ENCODE measurements at places on chromosomes 4 and X. TPM values are rescaled to one million over a fixed set of nuclear protein-coding genes. Genes with fewer than 3 reads are reported as not detected.
A peak's percentile ranks its signal among the peaks of the same experiment; 100 is the strongest.

GRCh38 chr4:187965726-187966125 lies 29.8 kb upstream of the ZFP42 start:
- no peak overlapping the region for H3K4me3 ChIP-seq
- DNase-seq, result no peak
- H3K27ac ChIP-seq, result no peak overlapping the region
- H3K4me1 ChIP-seq, result no peaks in the 10 kb centered on the region

Gene WDR44
- 11.5 TPM for total RNA-seq

Gene EMCN
- 60.3 TPM for total RNA-seq

DNA sequence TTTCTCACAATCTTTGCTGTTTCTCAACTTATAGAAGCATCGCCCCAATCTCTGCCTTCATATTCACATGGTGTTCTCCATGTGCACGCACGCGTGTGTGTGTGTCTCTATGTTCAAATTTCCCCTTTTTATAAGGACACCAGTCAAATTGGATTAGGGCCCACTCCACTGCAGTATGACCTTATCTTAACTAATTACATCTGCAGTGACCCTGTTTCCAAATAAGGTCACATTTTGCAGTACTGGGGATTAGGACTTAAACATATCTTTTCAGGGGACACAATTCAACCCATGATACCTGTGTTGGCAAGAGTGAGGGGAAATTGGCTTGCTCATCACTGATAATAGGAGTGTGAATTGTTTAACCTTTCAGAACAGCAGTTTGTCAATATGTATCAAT lies 66.5 kb upstream of the MAGEA10 start:
- H3K27me3 ChIP-seq, result no peaks in the 10 kb centered on the region
- no peak overlapping the region for H3K4me3 ChIP-seq
- no peak for DNase-seq

DNA sequence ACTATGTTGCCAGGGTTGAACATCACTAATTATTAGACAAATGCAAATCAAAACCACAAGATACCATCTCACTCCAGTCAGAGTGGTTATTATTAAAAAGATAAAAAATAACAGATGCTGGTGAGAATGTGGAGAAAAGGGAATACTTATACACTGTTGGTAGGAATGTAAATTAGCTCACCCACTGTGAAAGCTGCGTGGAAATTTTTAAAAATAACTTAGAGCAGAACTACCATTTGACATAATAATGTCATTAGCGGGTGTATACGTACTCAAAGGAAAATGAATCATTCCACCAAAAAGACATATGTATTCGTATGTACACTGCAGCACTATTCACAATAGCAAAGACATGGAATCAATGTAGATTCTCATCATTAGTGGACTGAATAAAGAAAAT lies 48.6 kb upstream of the UGT2A1 start:
- H3K4me1 ChIP-seq, result no peaks in the 10 kb centered on the region
- H3K27me3 ChIP-seq, result no peaks in the 10 kb centered on the region
- no peak for DNase-seq
- no peak overlapping the region for H3K27ac ChIP-seq

GRCh38 chr4:19117022-19117421 lies 1095.5 kb upstream of the LCORL start:
- DNase-seq, result no peak
- H3K36me3 ChIP-seq, result no peaks in the 10 kb centered on the region
- no peak overlapping the region for H3K4me3 ChIP-seq
- H3K27ac ChIP-seq, result no peak overlapping the region

GRCh38 chr4:19913650-19914049 lies 338.1 kb upstream of the SLIT2 start:
- no peaks in the 10 kb centered on the region for H3K4me1 ChIP-seq
- H3K4me3 ChIP-seq, result no peak overlapping the region
- no peaks in the 10 kb centered on the region for H3K27me3 ChIP-seq
- H3K27ac ChIP-seq, result no peak overlapping the region
- DNase-seq, result no peak
- no peaks in the 10 kb centered on the region for H3K36me3 ChIP-seq

GRCh38 chrX:11628399-11628798 lies 37.3 kb downstream of the ARHGAP6 start:
- no peaks in the 10 kb centered on the region for H3K27me3 ChIP-seq
- no peaks in the 10 kb centered on the region for H3K36me3 ChIP-seq
- H3K4me1 ChIP-seq, result no peaks in the 10 kb centered on the region

Gene LRIT3
- 0.26 TPM for total RNA-seq

Gene MBTPS2
- 16.8 TPM for total RNA-seq

DNA sequence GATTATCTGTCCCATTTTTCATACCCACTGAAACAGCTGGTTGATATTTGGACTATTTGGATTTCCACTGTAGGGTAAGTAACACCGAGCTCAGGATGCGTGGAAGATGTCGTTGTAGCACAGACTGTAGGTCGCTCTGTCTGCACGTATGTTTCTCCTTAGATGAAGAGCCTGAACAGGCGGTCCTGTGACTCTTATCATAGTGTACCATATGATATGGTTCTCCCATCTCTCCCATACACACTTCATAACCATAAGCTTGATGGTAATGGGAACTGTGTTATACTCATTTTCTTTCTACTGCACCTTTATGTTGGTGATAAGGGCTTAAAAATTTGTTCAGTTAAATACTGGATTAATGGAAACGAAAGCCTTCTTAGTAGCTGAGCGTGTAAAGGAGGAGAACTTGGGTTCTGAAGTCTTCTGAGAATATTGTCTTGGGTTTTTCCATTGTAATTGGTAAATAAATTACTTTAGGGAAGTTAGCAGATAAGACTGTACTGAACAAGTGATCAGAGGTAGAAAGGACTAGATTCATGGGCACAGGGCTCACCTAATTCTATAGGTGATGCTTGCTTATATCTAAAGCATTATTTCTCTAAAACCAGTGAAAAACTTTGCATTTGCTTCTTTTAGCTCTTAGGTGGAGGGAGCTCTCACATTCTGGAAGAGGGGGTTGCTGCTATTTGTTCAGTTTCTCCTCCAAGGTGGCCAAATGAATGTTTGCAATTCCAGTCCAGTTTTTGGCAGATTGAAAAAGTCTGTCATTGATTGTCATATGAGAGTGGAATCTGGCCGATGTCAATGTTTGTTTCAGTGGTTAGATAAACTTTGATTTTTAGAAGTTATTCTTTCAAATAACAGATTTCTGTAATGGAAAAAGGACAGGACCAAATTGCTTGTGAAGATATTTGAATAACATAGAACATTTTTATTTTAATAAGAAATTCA lies 15.8 kb downstream of the SMAD1 start:
- H3K27ac ChIP-seq, result peak overlapping the region; percentile 99
- no peaks in the 10 kb centered on the region for H3K27me3 ChIP-seq
- no peak overlapping the region for H3K4me3 ChIP-seq

GRCh38 chrX:23276475-23276874 lies 58.2 kb upstream of the PTCHD1 start:
- no peak overlapping the region for H3K4me3 ChIP-seq
- H3K4me1 ChIP-seq, result no peaks in the 10 kb centered on the region

- no peak for DNase-seq
- no peak overlapping the region for H3K4me3 ChIP-seq
- no peaks in the 10 kb centered on the region for H3K27me3 ChIP-seq
- H3K4me1 ChIP-seq, result no peaks in the 10 kb centered on the region
- H3K27ac ChIP-seq, result no peak overlapping the region
Observed at GRCh38 chr4:53804719-53805118, 213.4 kb upstream of the LNX1 start.

- peak within 1 kb of the TSS; percentile 51 for H3K27ac ChIP-seq
- H3K27me3 ChIP-seq, result peaks cover 17% of the 10 kb centered on the region
- peak within 1 kb of the TSS; percentile 55 for H3K4me3 ChIP-seq
- no peaks in the 10 kb centered on the region for H3K36me3 ChIP-seq
- H3K4me1 ChIP-seq, result no peaks in the 10 kb centered on the region
Observed at GRCh38 chr4:94757192-94758140, at the start of gene BMPR1B. BMPR1B (plus strand) TSS chr4:94757955; CDS start chr4:95104425, 346,470 bp downstream.

DNA sequence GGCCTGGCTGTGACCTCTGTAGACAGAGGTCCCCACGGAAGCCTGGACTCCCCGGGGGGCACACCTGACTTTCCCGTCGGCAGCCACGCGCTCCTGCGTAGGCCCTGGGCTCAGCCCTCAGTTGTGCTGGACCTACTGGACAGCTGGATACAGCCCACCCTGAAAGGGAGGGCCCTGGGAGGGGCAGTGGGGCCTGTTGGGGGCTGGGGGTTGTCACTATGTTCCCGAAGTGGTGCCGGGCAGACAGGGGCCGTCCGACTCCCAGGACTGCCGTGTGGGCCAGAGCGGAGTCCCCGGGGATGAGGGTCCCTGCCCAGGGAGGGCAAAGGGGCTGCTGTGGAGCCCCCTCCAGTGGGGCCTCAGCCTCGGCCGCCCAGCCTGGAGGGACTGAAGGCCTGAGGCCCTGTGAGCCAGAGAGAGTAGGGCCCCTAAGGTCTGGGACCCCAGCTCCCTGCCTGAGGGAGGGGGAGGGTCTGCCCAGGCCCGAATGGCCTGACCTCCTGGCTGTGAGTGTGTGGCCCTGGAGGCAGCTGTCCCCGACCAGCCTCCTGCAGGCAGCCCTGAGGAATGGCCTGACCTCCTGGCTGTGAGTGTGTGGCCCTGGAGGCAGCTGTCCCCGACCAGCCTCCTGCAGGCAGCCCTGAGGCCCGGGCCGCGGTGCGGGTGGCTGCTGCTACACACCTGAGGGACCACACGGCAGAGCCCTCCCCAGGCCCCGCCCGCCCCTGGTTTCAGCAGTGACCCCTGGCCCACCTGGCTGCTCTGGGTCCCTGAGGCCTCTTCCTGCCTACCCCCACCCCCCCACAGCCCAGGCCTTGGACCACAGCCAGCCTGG lies 25.8 kb downstream of the FGFRL1 start:
- H3K27ac ChIP-seq, result no peak overlapping the region
- no peaks in the 10 kb centered on the region for H3K4me1 ChIP-seq
- H3K4me3 ChIP-seq, result no peak overlapping the region
- H3K27me3 ChIP-seq, result no peaks in the 10 kb centered on the region

DNA sequence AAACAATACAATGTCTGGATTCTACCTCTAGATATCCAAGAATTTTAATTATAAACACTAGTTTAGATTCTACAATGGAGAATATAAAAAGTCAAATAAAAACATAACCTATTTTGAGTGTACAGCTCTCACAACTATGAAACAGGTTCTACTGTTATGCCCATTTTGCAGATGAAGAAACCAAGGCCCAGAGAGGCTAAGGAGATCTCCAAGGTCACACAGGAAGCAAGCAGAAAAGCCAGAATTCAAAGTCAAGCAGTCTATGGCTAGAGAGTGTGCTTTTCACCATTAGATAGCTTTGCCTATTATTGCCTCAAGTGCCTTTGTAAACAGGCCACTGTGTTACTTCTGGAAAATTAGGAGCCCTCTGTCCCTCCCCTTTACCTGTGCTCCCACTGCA lies 7.3 kb downstream of the TAPT1 start:
- no peak overlapping the region for H3K4me3 ChIP-seq
- no peaks in the 10 kb centered on the region for H3K36me3 ChIP-seq
- DNase-seq, result no peak

Gene STAG2
- 170 TPM for total RNA-seq

DNA sequence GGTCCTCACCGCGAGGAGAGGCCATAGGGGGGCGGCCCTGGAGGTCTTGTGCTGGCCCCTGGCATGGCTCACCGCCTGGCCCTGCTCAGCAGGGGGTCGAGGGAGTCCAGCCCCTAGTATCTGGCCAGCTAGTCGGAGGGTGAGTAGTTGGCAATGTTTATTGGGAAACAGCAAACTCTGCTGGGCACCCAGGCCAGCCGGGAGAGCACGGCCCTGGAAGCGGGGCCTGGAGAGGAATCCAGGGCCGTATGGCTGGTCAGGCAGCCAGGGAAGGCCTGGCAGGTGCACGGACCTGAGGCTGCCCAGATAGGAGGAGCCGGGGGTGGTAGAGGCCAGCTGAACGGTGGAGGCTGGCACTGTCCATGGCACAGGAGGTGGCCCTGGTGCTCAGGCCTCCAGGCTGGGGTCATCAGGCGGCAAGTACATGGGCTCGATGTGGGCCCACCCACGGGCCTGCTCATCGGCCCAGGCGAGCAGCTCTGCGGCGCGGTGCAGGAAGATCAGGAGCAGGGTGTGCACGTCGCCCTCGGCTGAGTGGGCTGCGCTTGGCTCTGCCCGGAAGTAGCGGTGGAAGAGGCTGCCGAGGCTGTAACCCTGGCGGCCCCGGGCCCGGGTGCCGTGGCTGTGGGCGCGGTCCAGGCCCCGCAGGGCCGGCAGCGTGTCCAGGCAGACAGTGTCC lies 1.4 kb downstream of the TREX2 start:
- no peak overlapping the region for H3K27ac ChIP-seq
- no peaks in the 10 kb centered on the region for H3K36me3 ChIP-seq
- no peak overlapping the region for H3K4me3 ChIP-seq
- H3K27me3 ChIP-seq, result no peaks in the 10 kb centered on the region
- no peak for DNase-seq

Gene KLF8
- total RNA-seq, result 18.4 TPM

Gene PASD1
- not detected for total RNA-seq

DNA sequence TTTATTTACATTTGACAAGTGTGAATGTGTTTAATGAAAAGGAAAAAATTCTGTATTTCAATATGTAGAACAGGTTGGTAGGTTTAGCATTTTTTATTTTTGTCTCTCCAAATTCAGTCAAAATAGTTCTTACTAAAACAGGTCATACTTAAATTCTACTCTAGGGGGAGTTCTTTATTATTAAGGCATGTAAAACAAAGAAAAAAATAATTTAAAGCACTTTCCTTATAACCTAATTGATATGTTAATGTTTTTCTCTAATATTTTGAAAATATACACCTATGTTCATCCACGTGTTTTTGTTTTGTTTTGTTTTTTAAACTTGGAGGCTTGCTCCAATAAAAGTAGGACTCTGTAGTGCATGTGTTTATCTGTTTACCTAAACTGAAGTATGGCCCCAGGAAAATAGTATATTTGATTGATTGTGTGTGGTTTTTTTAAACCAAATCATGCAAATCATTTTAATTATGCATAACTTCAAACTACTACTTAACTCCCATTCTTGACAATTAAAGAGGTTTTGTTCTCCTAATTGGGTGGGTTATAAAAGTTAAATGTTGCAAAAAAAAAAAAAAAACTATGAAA lies 562.7 kb downstream of the RPA4 start:
- H3K36me3 ChIP-seq, result no peaks in the 10 kb centered on the region
- no peaks in the 10 kb centered on the region for H3K4me1 ChIP-seq
- H3K27ac ChIP-seq, result no peak overlapping the region
- peaks cover 5% of the 10 kb centered on the region for H3K27me3 ChIP-seq
- no peak for DNase-seq
- no peak overlapping the region for H3K4me3 ChIP-seq

Gene OPHN1
- total RNA-seq, result 8.5 TPM

Gene TRIM2
- 30.0 TPM for total RNA-seq

Gene PCSK1N
- total RNA-seq, result not detected

GRCh38 chrX:68831405-68832100 lies 2.7 kb downstream of the EFNB1 start:
- H3K27ac ChIP-seq, result peak overlapping the region; percentile 72
- DNase-seq, result peak; percentile 13
- no peaks in the 10 kb centered on the region for H3K27me3 ChIP-seq
- H3K4me1 ChIP-seq, result no peaks in the 10 kb centered on the region
- no peaks in the 10 kb centered on the region for H3K36me3 ChIP-seq

All from uterus (tissue), 4 donors.